ENCODE measurements at places on chromosomes 5 and 9. TPM values are rescaled to one million over a fixed set of nuclear protein-coding genes. Genes with fewer than 3 reads are reported as not detected.

DNA sequence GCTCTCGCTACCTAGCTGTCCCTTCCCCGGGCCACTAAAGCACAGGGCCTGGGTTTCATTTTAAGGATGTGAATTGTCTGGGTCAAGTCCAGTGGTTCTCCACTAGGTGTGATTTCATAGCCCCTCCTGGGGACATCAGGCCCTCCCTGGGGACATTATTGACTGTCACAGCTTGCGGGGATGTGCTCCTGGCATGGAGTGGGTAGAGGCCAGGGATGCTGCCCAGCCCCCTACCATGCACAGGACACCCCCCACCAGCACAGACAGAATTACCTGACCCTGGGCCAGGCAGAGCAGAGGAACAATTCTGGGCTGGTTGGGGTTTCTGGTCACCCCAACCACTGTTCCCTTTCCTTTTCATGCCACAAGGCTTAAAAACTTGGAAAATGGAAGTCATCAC, 4.1 kb downstream of the FAM78A start:
- no peaks in the 10 kb centered on the region for H3K27me3 ChIP-seq
- no peaks in the 10 kb centered on the region for H3K36me3 ChIP-seq
- H3K27ac ChIP-seq = peak overlapping the region; percentile 92

DNA sequence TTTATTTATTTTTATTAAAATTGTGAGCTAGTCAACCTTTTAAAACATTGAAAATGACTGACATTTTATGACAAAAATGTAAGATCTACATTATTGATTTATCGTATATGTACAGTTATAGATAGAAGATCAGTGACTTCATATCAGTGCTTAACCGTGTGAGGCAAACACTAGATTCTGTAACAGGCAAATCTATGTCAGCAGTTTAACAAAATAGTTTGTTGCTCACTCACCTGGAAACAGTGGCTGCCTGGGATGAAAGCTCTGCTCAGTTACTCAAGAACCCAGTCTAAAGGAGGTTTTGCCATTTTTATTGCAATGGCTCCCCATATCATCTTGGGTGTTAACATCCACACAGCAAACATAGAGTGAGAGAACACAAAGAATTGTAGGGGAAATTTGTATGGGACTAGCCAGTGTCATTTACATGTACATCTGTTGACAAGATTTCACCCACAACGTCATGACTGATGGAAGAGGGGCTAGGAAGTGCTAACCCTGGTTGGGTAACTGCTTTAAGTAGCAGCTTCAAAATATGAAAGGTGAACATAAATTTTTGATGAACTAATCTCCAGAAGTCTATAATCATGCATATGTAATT, 49.0 kb downstream of the SGCD start:
- H3K36me3 ChIP-seq = no peaks in the 10 kb centered on the region

GRCh38 chr9:7273575-7273974, 515.8 kb downstream of the KDM4C start:
- DNase-seq = no peak
- H3K36me3 ChIP-seq = no peaks in the 10 kb centered on the region
- H3K27me3 ChIP-seq = no peaks in the 10 kb centered on the region
- H3K4me1 ChIP-seq = no peaks in the 10 kb centered on the region
- no peak overlapping the region for H3K27ac ChIP-seq
- no peak overlapping the region for H3K4me3 ChIP-seq

GRCh38 chr9:124482431-124483031, 24.7 kb downstream of the NR5A1 start:
- no peak overlapping the region for H3K27ac ChIP-seq
- peaks cover 41% of the 10 kb centered on the region for H3K27me3 ChIP-seq
- no peaks in the 10 kb centered on the region for H3K4me1 ChIP-seq

DNA sequence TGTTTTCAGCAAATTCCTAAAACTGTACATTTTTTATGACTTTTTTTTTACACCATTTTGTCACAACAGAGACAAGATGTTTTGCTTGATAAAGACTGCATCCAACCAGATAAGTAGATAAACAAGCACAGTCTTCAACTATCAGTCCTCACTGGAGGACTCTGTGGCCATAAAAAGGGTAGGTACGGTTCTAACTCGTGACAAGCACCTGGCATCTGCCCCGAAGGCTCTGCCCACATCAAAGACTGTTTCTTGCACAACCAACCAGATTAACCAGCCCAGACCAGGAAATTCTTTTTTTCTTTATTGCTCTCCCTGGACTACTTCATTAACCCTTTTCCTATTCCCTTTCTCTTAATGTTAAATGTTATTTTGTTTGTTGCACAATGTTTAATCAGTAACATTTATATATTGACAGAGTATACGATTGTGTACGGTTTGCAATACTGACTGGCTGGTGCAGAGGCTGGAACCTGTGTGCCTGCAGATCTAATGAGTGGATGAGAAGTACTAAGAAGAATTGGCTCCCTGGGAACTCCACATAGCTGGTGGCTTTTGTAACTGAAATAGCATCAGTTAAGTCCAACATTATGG, 74.1 kb downstream of the SERINC5 start:
- H3K4me3 ChIP-seq = peak overlapping the region; percentile 5
- H3K27me3 ChIP-seq = no peaks in the 10 kb centered on the region
- DNase-seq = no peak
- peaks cover 73% of the 10 kb centered on the region for H3K4me1 ChIP-seq
- no peaks in the 10 kb centered on the region for H3K36me3 ChIP-seq

DNA sequence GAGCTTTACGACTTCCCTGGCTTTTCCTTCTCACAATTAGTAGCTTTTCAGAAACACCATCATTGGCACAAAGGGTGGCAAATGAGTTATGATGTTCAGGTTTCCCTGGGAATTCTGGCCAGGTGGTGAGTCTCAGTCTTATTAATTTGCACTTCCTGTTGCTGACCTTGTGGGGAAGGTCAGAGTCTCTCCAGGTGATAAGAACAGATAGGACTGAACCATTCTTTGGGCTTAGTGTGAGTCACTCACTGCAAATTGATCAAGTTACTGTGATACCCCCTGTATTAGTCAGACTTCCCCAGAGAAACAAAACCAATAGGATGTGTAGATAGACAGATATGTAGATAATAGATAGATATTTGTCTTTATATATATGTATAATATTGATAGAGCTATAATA, 53.8 kb upstream of the RANBP3L start:
- H3K27me3 ChIP-seq = no peaks in the 10 kb centered on the region
- DNase-seq = no peak
- H3K27ac ChIP-seq = no peak overlapping the region
- no peaks in the 10 kb centered on the region for H3K4me1 ChIP-seq
- H3K4me3 ChIP-seq = no peak overlapping the region

DNA sequence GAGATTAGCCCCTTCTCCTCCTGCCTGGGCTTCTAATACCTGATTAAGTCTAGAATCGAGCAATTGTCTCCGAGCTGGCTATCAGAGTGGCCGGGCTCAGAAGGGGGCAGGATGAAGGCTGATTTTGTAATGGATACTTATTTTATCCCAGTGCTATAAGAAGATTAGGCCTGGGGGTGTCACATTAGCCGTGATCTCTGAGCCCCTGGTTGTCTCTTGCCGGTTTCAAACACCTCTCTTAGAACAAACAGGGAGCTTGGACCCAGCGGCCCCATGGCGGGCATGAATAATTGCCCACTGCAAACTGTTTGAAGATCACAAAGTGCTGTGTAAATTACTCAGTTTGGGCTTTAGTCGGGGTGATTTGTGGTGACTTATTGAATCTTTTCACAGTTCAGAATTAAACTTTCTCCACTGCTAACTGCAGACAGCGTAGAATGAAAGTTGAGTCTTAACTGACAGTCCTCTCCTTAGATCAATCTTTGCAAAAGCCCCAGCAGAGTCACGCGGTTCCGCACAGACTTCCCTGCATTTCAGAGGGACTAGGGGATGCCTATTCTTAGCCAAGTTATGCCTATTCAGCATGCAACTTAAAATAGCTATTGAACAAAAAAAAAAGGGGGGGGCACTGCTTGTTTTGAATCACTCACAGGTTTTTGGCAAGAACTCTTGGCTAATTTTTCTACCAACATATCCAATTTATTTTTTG, 200.6 kb upstream of the IRX1 start:
- no peak for DNase-seq
- H3K4me3 ChIP-seq = no peak overlapping the region
- no peaks in the 10 kb centered on the region for H3K4me1 ChIP-seq
- H3K27ac ChIP-seq = no peak overlapping the region

DNA sequence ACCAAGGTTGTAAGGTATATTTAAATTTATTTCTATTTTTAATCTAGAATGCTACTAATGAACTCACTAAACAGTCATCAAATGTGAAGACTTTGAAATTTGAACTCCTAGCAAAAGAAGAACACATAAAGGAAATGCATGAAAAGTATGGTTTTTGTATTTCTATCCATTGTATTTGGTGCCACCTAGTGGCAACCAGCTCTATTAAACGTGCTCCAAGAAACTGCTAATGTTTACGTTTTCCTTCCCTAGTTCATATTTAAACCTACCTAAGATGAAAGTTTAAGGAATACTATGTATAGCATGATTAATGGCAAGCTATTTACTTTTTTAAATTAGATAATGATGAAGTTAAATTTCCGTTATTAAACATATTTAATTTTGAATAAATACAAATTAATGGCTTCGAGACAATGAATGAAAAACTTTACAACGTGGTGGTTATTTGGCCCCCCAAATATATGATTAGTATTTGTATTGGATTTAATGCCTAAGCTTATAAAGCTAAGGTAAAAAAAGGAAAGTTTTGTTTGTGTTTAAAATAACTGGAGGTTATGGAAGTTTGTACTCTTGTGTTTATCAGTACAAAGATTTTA, 115.9 kb upstream of the SH3GL2 start:
- no peak overlapping the region for H3K27ac ChIP-seq
- DNase-seq = no peak
- H3K36me3 ChIP-seq = no peaks in the 10 kb centered on the region
- no peak overlapping the region for H3K4me3 ChIP-seq

DNA sequence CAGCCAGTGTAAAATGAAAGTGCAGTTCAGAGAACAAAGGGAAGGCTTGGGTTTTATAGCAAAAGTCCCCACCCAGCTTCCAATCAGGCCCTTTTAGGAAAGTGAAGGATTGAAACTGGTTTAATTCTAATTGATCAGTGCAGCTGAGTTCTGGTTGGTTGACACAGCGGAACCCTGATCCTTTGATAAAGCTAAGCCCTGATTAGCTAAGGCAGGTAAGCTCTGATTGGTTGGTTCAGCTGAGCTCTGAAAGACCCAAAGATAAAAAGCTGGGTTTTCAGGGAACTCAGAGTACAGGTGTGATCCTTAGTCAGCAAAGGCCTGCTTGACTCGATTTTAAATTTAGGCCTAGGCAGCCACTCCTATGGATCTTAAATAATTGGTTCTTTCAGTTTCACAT, 70.8 kb upstream of the PRRC1 start:
- H3K4me3 ChIP-seq = no peak overlapping the region
- H3K27me3 ChIP-seq = no peaks in the 10 kb centered on the region
- DNase-seq = no peak
- no peak overlapping the region for H3K27ac ChIP-seq

- H3K27ac ChIP-seq = no peak overlapping the region
- DNase-seq = no peak
- peaks cover 2% of the 10 kb centered on the region for H3K27me3 ChIP-seq
- no peak overlapping the region for H3K4me3 ChIP-seq
Observed at GRCh38 chr5:137487600-137487999, 11.5 kb downstream of the SPOCK1 start.

DNA sequence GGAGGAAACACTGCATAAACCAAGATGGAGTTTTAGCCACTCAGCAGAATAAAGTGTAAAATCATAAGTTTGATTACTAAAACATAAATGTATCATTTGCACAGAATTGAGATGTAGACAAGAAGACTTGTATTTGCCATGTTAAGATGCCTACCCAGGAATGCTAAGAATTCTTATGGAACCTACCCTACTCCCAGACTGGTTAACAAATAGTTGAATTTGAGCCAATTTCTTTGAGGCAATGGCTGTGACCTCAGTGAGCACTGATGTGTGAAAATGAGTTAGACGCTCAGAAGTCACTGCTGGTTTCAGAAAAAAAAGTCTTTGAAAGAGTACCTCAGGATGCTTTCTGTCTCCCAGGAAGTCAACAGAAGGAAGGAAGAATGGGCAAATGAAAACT, 95.6 kb downstream of the ESM1 start:
- DNase-seq = no peak
- H3K4me1 ChIP-seq = no peaks in the 10 kb centered on the region
- H3K36me3 ChIP-seq = no peaks in the 10 kb centered on the region
- H3K27ac ChIP-seq = no peak overlapping the region
- no peak overlapping the region for H3K4me3 ChIP-seq

DNA sequence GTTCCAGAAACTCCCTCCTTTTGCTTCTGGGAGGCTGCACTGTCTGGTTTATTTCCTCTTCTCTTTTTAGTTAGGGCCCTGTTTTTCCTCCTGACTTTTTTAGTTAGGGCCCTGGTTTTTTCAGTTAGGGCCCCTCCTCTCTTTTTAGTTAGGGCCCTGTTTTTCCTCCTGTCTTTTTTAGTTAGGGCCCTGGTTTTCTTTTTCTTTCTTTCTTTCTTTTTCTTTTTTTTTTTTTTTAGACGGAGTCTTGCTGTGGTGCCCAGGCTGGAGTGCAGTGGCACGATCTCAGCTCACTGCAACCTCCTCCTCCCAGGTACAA, 15.1 kb downstream of the GSN start:
- no peak for DNase-seq
- H3K4me3 ChIP-seq = no peak overlapping the region
- no peak overlapping the region for H3K27ac ChIP-seq
- H3K4me1 ChIP-seq = no peaks in the 10 kb centered on the region

DNA sequence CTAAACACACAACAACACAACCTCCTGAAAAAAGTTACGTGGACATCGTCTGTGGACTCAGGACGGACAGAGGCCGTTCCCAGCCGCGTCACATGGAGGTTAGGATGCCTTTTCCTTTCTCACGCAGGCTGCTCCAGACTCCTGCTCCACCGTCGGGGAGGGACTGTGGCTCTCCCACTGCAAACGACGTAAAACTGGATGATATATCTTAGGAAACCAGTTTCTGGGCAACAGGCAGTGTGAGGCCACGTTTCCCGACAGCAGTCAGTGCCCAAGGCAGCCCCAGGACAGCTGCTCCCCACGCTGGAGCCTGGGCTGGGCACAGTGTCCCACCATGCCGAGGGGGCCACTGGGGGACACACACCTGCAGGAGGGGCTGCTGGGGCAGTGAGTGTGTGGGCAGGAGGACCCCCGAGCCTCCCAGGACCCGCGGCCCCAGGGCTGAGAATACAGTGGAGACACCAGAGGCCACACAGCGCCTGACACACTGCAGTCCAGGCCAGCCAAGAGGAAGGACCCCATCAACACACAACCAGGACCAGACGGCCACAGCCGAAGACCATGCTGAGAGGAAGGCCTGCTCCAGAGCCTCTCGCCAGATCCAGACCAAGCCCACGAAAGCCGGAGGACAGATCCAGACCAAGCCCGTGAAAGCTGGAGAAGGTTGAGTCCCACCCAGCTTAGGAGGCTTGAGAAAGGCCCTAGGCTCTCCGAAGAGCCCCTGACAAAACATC, 26.2 kb downstream of the EXD3 start:
- H3K36me3 ChIP-seq = no peaks in the 10 kb centered on the region
- H3K4me1 ChIP-seq = no peaks in the 10 kb centered on the region
- H3K27ac ChIP-seq = no peak overlapping the region
- H3K27me3 ChIP-seq = no peaks in the 10 kb centered on the region
- no peak overlapping the region for H3K4me3 ChIP-seq
- no peak for DNase-seq

GRCh38 chr5:68683632-68684036, 410.2 kb upstream of the SLC30A5 start:
- no peak overlapping the region for H3K27ac ChIP-seq
- no peaks in the 10 kb centered on the region for H3K4me1 ChIP-seq
- DNase-seq = no peak
- H3K27me3 ChIP-seq = no peaks in the 10 kb centered on the region
- no peak overlapping the region for H3K4me3 ChIP-seq

SLC4A9 gene
- total RNA-seq = not detected

PTGES gene
- not detected for total RNA-seq

CARD9 gene
- total RNA-seq = 1.4 TPM

DDX4 gene
- total RNA-seq = not detected

NDUFS6 gene
- total RNA-seq = 18.8 TPM

SLC25A46 gene
- 40.1 TPM for total RNA-seq

EIF4EBP3 gene
- total RNA-seq = 13.8 TPM
